Cardiac septum (tissue), 1 donor: ENCODE measurements at places on chromosomes 11 and 22.
A peak's percentile ranks its signal among the peaks of the same experiment; 100 is the strongest.

DNA sequence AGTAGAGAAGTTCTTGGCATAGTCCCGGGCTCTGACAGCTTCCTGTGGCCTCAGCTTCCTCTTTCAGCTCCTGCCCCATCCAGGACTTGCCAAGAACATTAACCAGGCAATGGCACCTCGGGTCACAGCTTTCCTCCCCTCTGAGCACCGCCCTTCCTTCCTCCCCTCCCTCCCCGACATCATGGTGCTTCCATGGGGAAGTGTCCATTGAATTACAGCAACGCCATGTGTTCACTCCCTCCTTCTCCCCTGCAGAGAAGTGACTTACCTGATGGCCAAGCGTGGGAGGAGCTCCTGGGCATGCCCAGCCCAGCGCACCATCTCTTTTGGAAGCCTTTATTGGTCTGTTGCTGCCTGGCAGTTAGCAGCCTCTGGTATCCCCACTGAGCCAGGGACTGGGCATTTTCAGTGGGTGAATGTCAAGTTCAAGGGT, 25.8 kb upstream of the DAGLA start:
- no peak for DNase-seq

GRCh38 chr11:29963036-29963435, 53.8 kb downstream of the KCNA4 start:
- DNase-seq = no peak

- DNase-seq = peak; percentile 94
Observed at GRCh38 chr22:24592851-24593558, at the start of gene LRRC75B. Gene LRRC75B (minus strand): TSS chr22:24593073. CDS start chr22:24593039, 34 bp downstream.

DNA sequence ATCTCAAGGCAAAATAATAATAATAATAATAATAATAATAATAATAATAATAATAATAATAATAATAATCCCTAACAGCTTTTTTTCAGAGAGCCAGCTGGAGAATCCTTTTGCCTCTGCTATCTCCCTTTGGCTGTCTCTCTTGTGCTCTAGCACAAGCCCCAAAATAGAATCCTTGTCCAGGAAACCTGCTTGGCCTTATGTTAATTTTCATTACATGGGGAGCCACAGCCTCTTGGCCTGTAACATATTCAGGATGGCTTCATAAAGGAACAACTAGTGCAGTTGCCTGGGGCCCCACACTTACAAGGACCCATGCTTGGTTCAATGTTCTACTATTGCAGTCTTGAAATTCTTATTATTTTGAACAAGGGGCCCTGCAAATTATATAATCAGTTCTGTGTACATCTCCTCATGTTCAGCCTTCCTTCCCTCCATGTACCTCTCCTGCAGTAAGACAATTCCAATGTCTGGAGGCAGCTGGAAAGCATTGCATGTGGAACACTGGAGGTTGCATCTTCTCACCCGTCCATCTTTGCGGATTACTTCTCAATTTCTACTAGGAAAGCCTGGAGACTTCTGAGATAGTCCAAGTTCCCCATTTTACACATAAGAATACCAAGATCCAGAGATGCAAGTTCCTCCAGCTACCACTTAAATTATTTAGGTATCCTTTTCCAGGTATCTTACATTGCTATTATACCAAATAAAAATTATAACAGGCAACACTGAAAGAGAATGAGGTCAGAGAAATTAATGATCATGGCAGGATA, 37.8 kb upstream of the SORL1 start:
- no peak for DNase-seq

- DNase-seq = no peak
Observed at GRCh38 chr11:126687477-126687876, 313.1 kb downstream of the KIRREL3 start.

DNA sequence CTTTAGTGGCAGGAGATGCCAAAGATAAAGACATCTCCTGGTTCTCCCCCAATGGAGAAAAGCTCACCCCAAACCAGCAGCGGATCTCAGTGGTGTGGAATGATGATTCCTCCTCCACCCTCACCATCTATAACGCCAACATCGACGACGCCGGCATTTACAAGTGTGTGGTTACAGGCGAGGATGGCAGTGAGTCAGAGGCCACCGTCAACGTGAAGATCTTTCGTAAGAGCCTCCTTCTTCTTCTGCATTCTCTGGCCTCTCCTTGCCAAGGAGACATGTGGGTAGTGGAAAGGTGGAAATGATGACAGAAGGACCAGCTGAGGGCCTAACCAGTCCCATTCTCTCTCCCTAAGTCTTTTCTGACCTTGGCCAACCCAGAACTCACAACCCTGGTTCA, 110.1 kb upstream of the TTC12 start:
- no peak for DNase-seq

DNA sequence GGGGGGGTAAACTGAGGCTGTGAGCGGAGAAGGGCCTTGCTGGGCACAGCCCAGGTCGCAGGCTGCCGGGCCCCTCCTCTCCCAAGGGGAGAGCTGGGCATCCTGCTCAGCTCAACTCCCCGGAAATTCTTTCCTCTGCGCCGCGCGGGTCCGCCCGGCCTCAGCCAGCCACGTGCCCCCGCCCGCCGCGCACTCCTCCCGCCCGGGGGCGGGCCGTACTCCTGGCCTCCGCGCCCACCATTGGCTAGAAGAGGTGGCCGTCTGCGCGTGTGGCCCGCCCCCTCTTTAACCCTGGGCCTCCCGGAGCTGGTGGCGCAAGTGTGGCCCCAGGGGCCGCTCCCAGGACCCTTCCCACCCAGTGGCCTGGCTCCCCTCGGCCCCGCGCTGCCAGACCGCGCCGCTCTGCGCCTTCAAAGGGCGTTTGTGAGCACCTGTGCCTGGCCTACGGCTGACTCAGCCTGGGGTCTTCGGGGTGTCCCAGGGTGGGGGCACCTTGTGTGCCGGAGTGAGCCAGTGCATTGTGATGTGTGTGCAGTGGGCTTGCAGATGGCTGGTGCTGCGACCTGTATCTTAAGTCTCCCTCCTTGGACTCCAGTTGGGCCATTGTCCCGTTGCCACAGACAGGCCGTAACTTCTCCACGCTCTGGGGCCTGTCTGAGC, 2.0 kb downstream of the MRGPRF start:
- no peak for DNase-seq

DNA sequence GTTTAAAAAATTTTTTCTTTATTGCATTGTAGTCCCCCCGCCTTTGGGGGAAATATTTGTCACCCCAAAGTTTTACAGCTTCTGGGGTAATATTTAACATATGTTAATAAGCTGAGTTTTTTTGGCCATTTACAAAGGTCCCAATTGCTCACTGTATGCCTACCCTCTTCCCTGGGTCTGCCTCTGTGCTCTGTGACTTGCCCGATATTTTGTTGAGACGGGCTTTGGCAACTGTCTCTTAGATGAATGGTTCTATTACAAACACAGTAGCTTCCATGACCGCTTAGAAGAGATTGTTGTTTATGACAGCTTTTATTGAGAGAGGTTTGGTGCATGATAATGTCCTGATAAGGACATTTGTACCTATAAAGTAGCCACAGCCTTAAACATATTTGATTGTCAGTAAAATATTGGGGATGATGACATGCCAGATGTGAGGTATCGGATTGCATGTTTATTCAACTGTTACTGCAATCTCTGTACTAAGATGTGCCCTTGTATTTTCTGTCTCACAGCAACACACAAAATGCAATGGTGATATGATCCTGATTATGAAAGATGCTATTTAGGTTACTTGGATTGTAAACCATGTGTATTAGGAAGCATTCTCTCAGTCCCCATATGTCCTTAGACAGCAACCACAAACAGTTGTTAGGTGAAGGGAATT, 103.1 kb downstream of the TEAD1 start:
- DNase-seq = no peak

DNA sequence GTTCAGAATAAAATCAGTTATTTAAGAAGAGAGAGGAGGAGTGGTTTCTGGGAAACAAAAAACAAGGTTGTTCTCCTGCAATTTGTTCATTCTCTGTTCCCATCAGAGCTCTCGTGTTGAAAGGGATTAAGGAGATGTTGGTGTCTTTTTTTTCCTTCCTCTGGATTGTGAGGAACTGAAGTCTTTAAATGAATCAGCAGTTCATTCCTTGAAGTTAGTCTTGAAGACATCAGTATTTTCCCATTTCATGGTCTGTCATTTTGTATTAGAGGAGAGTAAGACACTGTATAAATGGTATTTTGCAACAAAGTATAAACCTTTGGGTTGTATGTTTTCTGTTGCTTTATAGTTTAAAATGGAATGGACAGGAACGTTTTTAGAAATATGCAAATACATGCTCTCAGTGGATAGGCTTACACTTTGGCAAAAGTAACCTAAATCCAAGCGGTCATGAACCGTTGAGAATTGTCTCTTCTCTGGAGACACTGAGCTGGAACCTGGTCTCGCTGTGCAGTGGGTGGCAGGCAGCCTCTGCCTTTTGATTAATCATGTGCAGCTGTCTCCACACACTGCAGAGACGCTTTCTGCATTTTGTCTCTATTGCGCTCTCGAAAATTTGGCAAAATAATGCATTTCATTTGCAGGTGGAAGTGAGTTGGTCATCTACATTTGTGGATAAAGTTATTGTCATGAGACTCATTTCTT, 33.0 kb downstream of the SAMM50 start:
- DNase-seq = no peak

DNA sequence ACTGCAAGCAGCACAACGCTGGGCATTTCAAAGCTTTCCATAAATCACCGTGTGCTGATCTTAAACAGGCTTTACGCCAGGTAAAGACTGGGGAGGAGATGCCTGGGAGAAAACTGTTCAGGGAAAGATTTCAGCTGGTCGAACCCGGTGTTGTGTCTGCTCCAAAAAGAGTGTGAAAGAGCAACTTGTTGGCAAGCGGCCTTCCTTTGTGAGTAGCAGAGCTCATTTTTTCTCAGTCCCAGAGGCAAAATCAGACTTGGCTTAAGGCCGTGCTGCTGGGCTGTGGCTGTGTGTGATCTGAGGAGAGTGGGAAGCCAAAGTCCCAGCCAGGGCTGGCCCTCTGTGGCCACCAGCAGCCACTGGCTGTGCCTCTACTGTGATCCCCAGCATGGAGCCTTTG, 75.7 kb upstream of the E2F8 start:
- no peak for DNase-seq

GRCh38 chr22:44186121-44186510, 5.4 kb downstream of the PARVG start:
- no peak for DNase-seq

GRCh38 chr11:26974069-26974783, 19.7 kb upstream of the FIBIN start:
- no peak for DNase-seq

DNA sequence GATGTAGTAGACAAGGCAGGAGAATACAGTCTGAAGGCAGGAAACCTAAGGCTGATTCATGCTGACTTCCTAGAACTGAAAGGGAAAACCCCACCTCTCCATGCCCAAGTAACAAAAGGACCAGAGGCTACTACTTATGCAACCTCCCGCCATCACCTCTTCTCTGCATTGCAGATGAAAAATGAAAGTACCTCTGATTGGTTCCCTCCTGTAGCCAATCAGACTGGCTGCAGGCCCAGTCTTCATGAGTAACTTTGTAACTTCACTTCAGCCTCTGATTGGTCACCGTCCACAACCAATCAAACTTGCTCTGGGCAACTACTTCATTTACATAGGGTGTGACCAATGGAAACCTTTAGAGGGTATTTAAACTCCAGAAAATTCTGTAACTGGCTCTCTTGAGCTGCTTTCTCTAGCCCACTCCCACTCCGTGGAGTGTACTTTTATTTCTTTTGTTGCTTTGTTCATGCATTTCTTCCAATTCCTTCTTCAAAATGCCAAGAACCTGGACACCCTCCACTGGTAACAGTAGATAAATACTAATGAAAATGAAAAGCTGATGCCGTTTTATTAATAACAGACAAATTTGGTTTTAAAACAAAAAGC, 5.2 kb upstream of the MAP6 start:
- DNase-seq = no peak

GRCh38 chr11:92894197-92894596, 75.3 kb upstream of the MTNR1B start:
- DNase-seq = no peak

DNA sequence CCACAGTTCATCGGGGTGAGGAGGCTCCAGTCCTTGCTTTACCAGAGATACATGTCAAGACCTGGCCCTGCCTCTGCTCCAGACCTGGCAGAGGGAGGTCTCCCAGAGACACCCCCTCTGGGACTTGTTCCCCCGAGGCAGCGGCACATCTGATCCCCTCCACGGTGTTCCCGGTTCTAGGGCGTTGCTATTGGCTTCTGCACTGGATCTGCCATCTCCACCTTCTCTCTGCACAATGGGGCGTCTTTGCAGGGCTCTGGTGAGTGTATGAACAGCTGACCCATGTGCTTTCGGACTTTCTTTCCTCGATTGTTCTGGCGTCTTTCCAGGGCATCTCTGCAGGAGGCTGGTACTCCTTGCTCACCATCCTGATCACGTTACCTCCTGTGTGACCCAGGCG, 930.4 kb downstream of the TBC1D22A start:
- no peak for DNase-seq

GRCh38 chr11:44753961-44754645, 27.3 kb downstream of the TSPAN18 start:
- peak; percentile 29 for DNase-seq

- no peak for DNase-seq
Observed at GRCh38 chr11:45563171-45563570, 102.3 kb downstream of the CHST1 start.

DNA sequence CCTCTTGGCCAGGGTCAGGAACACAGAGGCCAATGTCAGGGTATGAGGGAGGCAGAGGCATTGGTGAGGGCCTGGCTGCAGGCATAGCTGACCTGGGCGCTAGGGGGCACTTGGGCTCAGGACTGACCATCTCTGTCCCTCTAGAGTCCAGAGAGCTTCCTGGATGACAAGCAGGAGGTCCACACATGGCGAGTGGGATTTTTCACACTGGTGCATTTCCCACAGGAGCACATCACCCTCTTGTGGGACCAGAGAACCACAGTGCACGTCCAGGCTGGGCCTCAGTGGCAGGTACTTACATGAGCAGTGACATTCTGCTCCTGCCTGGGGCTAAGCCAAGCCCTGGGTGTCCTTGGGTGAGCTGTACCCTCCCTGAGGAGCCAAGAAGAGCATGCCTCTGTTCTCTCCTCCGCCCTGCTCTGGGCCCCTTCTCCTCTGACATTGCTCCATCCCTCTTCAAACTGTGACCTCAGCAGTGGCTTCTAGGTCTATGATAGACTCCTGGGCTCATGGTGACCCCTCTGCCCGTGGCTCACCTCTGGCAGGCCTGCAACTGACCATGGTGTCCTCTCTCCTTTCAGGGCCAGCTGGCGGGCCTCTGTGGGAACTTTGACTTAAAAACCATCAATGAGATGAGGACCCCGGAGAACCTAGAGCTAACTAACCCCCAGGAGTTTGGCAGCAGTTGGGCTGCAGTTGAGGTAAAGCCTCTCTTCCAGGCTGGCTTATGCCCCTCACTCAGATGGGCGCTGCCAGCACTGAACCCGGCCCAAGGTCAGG, 46.6 kb downstream of the OTOG start:
- peak; percentile 49 for DNase-seq
